Stimulated activated naive CD4-positive, alpha-beta T cell treated with Interleukin-2 at 50 U/mL for 16 hours (primary cell): ENCODE measurements at places on chromosomes 4 and X.

DNA sequence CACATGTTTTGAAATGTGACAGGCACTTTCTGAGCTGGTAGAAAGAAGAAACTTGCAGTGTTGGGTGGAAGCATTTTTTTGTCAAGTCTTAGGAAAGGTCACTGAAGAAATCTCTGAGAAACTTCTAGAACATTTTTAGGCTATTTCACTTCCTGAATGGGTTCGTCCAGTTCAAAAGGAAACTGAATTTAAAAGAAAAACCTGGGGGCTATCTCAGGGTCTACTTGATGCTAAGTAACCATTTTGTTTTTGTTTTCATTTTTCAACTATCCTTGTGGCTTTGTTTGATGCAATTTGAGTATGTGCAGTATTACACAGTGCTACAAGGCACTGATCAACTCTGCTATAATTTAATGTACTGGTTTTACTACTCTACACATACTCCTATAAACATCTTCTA, 34.0 kb upstream of the AMOT start:
- no peak for DNase-seq

GRCh38 chr4:139962130-139962684, 191.8 kb downstream of the MAML3 start:
- no peak for DNase-seq

DNA sequence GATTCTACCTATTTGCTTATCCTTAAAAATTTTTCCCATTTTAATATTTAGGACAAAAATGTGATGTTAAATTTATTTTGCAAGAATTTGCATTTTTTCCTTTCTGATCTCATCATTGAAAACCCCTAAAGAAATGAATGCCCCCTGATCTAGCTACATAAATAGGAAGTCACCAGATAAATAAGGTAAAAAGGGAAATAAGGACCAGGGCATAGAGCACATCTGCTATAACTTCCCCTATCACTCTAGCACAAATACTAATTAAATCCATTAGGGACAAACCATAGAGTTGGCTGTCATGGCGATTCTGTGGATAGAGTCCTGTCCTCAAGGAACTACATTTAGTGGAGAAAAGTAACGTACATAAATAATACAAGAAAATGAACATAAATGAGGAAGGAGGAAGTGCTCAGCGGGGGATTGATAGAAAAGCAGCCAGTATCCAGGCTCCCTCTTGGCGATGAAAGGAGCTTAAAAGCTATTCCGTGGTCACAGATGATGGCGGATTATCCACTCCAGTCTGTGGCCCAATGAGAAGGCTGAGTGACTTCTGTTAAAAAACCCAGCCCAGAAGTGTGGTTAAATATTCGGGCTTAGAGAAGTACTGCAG, 76.9 kb upstream of the RPL34 start:
- no peak for DNase-seq

GRCh38 chr4:2925496-2925895, 37.7 kb downstream of the NOP14 start:
- DNase-seq: no peak

DNA sequence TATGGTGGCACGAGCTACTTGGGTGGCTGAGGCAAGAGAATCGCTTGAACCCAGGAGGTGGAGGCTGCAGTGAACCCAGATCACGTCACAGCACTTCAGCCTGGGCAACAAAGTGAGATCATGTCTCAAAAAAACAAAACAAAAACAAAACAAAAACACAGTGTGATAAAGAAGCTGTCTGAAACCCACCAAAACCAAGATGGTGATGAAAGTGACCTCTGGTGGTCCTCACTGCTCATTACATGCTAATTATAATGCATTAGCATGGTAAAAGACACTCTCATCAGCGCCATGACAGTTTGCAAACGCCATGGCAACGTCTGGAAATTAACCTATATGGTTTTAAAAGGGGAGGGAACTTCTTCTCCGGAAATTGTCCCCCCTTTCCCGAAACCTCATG, 29.4 kb upstream of the OPHN1 start:
- no peak for DNase-seq

GRCh38 chr4:74501579-74501978, 56.6 kb downstream of the AREG start:
- no peak for DNase-seq

GRCh38 chrX:111652719-111653118, 28.3 kb upstream of the ALG13 start:
- DNase-seq: no peak

DNA sequence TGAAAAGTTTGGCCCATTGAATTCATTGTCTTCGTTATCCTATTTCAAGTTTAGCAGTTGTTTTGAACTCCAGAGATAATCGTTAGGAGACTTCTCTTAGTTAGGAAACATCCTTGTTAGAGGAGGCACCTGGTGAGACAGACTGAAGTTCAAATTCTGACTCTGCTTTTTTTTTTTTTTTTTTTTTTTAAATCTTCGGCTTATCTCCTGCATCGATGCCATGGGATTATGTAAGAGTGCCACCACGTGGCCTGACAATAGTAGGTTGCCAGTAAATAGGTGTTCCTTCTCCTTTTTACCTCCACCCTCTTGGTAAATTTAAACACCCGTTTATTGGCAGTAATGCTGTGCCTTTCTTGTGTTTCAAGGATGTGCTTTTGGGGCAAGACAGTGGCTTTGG, 149.3 kb downstream of the SOWAHB start:
- DNase-seq: no peak

GRCh38 chr4:160592258-160592657, 1489.4 kb downstream of the RAPGEF2 start:
- no peak for DNase-seq

GRCh38 chr4:109910256-109910655, 2.4 kb upstream of the EGF start:
- no peak for DNase-seq

GRCh38 chrX:149467920-149468319, 37.2 kb downstream of the IDS start:
- DNase-seq: no peak

DNA sequence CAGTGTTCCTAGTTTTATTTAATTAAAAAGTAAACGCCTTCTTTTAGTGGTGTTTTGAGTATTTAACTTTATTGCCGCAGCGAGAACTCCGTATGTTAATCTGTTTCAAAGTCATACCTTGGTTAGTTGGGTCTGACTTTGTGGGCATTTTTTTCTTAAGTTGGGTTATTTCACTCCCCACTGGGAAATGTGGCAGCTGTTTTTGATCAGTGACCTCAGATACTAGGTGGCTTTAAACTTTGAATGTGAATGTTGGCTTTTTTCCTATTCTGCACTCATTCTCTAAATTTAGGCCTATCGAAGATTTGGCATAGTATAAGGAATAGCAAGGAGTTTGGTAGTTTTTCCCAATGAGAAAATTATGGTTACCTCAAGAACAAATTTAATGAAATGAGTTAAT, 85.9 kb downstream of the FIP1L1 start:
- no peak for DNase-seq

DNA sequence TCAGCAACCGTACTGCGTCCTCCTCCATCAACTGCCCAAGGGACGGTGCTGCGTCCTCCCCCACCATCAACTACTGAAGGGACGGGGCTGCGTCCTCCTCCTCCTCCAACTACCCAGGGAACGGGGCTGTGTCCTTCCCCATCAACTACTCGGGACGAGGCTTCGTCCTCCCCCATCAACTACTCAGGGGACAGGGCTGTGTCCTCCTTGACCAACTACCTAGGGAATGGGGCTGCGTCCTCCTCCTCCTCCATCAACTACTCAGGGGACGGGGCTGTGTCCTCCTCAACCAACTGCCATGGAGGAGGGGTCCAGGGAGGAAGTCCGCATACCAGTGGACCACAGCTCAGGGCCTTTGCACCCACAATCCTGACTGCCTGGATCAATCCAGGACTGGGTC, 24.4 kb downstream of the PPP2R3B start:
- DNase-seq: no peak

DNA sequence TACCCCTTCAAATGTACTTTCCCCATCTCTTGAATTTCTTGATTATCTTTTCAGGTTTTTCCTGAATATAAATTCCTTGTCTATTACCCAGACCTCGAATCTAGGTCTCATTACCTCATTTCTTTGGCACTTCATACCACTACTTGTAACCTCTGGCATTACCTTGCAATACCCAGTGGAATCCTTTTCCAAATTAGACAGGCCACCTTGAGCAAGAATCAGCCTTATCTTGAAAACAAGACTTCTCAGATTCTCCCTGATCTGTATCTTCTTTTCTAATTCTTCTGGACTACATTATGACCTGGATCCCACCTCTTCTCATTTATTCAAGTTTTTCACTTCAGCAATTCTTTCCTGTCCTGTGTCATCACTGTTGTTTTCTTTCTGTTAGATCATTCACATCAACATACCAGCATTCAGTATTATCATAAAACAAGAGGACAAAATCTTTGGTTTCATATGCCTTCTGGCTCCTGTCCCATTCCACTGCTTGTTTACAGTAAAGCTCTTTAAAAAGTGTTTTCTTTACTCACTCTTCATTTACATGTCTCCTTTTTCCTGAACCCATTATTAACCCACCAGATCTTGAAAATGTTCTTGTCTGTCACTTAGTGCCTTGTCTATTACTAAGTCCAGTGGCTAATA, 275.6 kb upstream of the HS3ST1 start:
- no peak for DNase-seq

DNA sequence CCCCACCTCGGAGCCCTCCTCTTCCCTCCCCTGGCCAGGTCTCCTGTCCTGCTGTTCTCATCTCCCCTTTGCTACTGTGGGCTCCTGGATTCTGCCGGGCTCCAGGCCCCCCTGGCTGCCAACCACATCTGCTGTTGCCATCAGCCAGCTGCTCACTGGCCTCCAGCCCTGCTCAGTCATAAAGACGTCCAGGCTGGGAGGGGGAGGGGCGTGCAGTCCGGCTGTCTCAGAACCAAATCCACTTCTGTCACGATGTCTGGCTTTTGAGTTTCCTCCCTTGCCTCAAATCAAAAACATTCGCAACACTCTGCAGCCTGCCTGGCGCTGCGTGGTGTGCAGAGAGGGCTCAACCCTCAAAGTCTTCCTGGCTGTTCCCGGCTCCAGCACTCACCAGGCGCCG, 7.1 kb downstream of the RASL11B start:
- no peak for DNase-seq

DNA sequence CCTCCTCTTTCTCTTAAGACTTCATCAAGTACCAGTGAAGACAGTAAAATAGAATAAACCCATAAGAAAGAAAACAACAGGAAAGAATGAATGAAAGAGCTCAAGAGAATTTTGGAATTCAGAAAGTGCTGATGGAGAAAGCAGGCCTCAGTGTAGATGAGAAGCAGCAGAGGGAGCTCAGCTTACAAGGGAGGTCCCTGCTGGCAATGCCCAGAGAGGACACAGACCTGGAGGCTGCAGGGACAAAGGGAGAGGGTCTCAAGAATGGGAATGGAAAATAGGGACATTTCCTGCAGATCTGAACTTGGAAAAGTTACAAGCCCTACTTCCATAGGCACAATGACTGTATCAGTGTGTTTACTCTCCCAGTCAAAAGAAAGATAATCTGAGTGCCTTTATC, 64.5 kb upstream of the MAGEA10 start:
- no peak for DNase-seq

GRCh38 chr4:23006756-23007155, 314.0 kb downstream of the GBA3 start:
- DNase-seq: no peak
